ENCODE measurements at places on chromosomes 1 and 21.
A peak's percentile ranks its signal among the peaks of the same experiment; 100 is the strongest.

- DNase-seq: no peak
These were observed 7.3 kb downstream of the C8B start for GRCh38 chr1:56958526-56958925.

GRCh38 chr1:233251201-233251720, 44.3 kb downstream of the PCNX2 start:
- no peak for DNase-seq

- DNase-seq: no peak
These were observed 672.4 kb upstream of the TMPRSS15 start for GRCh38 chr21:19076031-19076430.

DNA sequence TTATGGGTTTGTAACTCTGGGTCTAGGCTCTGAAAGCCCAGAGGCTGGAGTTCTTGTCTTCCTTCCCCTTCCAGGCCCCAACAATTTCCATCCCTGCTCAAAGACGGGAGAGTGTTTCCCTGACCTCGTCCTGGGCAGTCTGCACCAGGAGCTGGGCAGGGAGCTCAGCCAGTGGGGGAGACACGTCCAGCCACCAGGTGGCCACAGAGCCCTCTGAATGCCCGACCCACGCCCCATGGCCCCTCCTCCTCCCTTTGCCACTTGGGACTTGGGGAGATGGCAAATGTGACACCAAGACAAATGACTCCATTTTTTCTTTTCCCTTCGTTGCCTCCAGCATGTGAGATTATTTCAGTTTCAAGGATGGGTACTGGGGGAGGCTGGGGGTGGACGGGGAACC, 159.9 kb upstream of the AJAP1 start:
- DNase-seq: no peak

DNA sequence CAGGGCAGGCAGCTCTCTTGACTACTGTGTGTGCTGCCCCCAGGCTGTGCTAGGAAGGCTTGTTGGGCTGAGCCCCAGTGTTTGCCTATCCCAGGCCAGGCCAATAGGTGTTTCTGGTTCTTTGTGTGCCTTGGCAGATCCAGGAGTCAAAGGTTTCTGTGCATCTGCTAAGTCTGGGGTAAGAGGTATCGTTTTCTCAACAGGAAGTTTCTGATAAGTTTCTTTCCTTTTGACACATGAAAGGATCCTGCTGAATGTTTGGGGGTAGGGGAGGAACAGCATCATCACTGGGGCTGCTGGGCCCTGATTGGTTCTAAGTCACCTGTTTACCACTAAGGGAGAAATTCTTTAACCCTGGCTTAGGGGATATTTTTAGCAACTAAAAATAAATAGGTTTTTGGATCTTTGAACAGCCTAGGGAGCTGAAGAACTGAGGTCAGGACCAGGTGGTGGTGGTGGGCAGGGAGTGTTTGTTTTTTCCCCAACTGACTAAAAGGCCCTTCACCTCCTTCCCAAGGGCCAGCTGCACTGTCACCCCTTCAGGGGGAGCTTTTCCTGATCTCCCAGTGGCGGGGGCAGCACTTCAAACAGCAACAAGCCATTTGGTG, 85.1 kb downstream of the KCNN3 start:
- DNase-seq: peak; percentile 19

DNA sequence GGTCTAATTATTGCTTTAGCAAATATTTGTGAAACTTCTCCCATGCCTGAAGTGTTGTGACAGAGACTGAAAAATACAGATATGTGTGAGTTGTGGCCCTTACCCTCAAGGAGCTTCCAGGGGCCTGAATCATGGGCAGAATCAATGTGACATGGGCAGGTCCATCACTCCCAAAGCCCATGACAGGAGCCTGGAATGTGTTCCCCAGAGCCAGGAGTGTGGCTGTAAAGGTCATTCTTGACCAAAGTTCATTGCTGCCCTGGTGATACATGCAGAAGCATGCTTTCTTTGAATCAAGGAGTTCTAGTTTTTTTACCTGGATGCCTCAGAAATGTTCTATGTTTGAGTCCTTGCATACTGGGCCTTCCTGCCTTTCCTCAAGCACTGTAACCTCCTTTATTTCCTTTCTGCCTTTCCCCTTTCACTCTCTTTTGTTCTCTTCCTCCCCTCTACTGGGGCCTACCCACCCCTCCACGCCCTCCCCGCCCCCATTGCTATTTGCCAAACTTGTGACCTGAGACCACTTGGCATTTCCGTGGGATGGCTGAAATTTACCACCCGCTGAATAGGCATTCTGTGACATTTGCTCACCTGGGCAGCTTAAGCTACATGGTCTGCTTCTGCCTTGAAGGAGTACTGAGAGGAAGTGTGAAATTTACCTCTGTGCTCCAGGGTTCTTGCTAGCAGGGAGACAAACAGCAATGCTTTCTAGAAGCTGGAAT, 19.7 kb downstream of the PBX1 start:
- no peak for DNase-seq

DNA sequence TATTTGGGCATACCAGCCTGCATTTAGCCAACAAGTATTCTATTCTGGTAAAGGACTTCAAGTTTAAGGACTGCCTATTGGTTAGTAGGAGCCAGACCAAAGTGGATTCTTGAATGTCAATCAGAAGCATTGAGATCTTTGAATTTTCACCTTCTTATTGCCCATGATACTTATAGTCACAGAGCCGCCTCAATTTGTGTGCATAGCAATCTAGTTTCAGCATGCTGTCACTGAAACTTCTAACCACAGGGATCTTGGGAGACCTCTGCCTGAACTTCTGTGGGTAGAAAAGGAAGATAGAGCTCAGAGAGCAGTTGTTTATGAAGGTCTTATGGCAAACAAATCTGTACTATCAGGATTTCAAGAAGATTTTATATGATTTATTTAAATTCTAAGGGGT, 501.4 kb upstream of the USP24 start:
- no peak for DNase-seq

DNA sequence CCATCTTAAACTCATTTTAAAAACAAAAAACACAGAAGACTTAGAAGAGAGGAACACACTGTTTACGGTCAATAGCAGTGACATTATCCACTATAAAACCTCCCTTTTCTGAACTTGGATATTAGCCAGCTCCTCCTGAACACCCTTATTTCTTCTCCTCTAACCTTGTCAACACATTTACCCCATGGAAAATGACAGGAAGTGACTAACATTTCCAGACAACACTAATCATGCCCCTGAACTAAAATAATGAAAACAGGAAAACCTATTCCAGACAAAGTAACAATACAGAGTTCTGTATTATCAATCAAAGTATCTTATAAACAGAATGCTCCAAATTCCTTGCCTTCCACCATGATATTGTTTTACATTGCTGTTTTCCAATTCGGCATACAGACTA, 45.3 kb downstream of the PALMD start:
- no peak for DNase-seq

- no peak for DNase-seq
These were observed 210.8 kb downstream of the COL11A1 start for GRCh38 chr1:102897557-102897956.

DNA sequence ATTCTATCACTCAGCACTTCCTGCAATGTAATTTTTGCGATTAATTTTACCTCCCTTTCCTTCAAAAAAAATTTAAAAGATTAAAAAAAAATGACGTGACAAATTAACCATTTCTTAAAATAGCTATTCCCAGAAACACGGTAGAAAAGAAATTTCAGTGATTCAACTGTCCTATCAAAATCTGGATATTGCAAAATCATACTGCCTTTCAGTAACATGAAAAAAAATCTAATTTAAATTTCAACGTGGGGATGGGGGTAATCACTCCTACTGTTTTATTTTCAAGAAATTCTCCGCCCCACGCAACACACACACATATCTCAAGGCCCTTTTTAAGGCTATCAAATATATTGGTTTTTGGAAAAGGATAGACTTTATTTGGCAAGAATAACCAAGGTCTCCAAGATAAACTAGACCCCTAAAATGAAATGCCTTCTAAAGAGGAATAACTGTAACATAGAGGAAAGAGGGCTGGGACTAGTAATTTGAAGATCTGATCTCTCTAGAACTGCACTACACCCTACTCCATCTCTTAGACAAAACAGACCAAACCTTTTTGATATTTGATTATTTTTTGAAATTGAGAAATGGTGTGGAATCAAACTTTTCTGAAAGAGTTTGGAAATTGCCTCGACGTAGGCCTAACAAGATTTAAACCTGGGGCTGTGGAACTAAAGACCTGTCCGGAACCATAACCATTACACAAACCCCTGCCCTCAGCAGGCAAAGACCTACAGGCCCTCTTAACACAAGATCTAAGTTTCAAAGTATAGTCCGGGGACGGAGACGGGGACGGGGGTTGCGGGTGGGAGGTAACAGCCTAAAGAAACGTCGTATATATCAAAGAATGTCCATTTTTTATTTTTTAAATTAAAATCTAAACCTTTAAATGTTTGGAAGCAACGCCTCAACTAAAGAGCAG, 941 bp downstream of the ARNT start:
- no peak for DNase-seq

GRCh38 chr1:94045465-94046056, 75.4 kb downstream of the ABCA4 start:
- no peak for DNase-seq

GRCh38 chr21:43015906-43016540, 41.7 kb downstream of the PKNOX1 start:
- DNase-seq: no peak

GRCh38 chr1:162397943-162398560, 13.9 kb downstream of the SH2D1B start:
- DNase-seq: no peak

GRCh38 chr1:203769505-203770343, 4.7 kb downstream of the LAX1 start:
- DNase-seq: no peak

GRCh38 chr1:77222496-77222895, 3.3 kb upstream of the PIGK start:
- no peak for DNase-seq

DNA sequence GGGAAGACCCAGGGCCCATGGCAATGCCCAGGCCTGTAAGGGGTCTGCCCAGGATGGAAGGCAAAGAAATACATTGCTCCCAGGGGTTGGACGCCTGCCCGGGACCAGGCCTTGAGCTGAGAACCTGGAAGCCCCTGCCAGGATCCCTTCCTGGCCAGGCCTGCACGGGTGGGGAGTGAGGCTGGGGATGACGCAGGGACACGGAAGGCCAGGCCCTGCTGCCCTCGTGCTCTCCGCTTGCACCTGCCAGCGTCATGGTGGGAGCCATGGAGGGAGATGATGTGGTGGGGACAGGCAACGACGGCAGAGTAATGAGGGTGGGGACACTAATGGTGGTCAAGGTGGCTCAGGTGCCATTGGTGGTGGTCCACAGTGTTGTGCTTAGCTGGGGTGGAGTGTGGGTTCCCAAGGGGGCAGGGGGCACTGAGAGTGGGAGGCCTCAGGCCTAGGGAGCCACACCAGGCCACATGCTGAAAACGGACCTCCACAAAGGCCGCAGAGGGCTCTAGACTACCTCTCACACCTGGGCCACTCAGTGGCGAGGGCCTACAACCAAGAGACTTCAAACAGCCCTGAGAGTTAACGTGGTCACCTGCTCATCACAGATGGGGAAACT, 4.3 kb downstream of the HES3 start:
- no peak for DNase-seq

GRCh38 chr1:61743716-61744580, 1.7 kb downstream of the PATJ start:
- no peak for DNase-seq

GRCh38 chr1:21763694-21764419, 19.1 kb downstream of the USP48 start:
- no peak for DNase-seq

DNA sequence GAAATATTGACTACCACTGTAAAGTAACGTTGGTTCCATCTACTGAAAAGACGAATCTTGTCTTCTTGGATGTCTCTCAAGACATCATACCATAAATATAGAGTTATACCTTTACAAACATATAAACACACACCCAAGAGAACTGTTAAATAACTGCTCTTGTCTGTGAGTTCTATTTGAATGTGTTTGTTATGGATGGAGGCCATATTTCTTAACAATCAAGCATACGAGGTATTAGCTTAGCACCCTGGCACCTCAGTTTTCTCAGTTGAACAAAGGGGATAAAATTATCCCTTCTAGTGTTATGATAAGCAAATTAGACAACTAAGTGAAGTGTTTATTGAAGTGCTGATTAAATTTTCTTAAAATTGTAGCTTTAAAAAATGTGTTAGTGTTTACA, 336.6 kb upstream of the ZRANB2 start:
- no peak for DNase-seq

GRCh38 chr1:221274373-221274772, 395.1 kb downstream of the HLX start:
- DNase-seq: no peak

DNA sequence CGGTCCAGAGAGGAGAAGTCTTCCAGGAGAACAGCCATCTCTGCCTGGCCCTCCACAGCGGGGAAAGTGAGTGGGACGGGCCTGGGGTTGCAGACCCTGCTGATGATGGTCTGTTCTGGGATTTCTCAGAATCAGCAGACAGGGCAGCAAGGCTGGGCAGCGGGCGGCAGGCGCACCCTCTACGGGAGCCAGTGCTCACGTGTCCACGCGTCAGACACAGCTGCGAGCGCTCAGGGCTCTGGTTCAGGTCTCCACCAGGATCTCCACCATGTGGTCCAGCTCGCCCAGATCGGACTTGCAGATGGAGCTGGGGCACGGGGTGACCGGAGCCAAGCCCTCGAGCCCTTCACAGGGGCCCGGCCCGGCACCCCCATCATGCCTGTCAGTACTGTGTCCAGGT, 5.5 kb downstream of the CLCA4 start:
- no peak for DNase-seq

DNA sequence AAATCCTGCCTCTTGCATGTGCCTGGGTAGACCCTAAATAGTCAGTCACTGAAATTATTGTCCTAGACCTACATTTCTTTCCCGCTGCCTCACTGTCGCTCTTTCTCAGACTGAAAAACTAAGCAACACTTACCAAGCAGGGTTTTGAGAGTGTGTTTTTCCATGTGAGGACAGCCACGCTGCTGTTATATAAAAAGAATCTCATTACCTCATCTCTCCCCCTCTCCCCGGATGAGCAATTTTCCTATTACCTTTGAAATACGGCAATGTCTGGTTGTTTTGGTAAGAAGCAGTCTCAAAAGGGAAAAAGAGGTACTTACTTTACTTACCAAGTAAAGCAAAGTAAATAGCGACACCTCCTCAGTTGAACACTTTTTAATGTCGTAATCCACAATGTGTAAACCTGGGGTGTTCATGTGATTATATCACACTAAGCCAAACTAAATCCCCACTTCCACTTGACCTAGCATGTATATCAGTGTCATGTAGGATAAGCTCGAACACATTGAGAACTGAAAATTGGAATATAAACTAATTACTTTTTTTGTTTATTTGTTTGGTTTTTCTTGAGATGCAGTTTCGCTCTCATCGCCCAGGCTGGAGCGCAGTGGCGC, 12.2 kb upstream of the VN1R5 start:
- no peak for DNase-seq

GRCh38 chr21:45934085-45934484, 47.5 kb upstream of the COL6A1 start:
- DNase-seq: no peak

All from CD4-positive, alpha-beta T cell (primary cell).